ENCODE measurements at places on chromosomes 2 and 18.

DNA sequence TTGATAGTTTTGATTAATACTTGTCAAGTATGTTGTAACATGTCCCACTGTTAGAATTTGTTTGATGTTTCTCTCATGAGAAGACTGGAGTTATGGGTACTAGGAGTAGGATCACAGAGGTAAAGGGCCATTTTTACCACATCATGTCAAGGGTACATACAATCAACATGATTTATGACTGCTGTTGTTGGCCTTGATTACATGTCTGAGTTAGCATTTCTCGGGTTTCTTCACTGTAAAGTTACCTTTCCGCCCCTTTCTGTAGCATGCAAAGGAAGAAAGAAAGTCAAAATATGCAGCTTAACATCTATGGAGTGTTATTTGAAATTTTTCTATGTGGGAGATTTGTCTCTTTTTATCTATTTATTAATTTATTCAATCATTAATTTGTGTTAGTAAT is 1456.4 kb downstream of the SUCLG1 start:
- H3K4me1 ChIP-seq, result no peaks in the 10 kb centered on the region
- no peak overlapping the region for H3K27ac ChIP-seq
- H3K36me3 ChIP-seq, result no peaks in the 10 kb centered on the region

DNA sequence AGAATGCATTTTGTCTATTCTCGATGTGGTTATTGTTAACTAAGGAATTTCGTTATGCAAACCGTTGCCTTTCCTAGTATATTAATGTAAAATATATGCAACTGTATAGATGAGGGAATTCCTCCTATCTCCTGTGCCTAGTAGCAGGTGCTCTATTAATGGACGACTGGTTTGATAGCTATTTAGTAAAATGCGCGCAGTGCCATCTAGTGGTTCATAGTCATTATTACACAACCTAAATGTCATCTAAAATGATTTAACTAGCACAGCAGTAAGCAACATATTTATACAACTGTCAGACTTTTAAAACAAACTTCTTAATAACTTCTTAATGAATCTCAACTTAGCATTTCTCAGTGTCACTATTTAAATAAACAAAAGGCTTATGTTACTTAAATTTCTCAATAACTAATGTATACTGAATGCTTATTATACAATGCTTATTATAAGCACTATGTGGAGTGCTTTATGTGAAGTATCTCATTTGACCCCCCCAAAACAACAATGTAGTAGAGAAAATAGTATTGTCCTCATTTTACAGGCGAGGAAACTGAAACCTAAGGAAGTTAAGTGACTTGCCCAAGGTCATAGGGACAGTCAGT is 77.9 kb downstream of the DTNA start:
- H3K4me3 ChIP-seq, result no peak overlapping the region
- no peaks in the 10 kb centered on the region for H3K4me1 ChIP-seq
- no peaks in the 10 kb centered on the region for H3K27me3 ChIP-seq
- no peak for DNase-seq

GRCh38 chr18:9570255-9570654 is 44.1 kb downstream of the PPP4R1 start:
- H3K36me3 ChIP-seq, result peaks cover 79% of the 10 kb centered on the region
- H3K27ac ChIP-seq, result no peak overlapping the region
- H3K27me3 ChIP-seq, result no peaks in the 10 kb centered on the region
- no peak overlapping the region for H3K4me3 ChIP-seq
- DNase-seq, result no peak

- no peaks in the 10 kb centered on the region for H3K36me3 ChIP-seq
- no peaks in the 10 kb centered on the region for H3K27me3 ChIP-seq
- DNase-seq, result no peak
- no peak overlapping the region for H3K27ac ChIP-seq
- no peak overlapping the region for H3K4me3 ChIP-seq
These were observed 25.7 kb downstream of the MBOAT2 start for GRCh38 chr2:8977758-8978157.

DNA sequence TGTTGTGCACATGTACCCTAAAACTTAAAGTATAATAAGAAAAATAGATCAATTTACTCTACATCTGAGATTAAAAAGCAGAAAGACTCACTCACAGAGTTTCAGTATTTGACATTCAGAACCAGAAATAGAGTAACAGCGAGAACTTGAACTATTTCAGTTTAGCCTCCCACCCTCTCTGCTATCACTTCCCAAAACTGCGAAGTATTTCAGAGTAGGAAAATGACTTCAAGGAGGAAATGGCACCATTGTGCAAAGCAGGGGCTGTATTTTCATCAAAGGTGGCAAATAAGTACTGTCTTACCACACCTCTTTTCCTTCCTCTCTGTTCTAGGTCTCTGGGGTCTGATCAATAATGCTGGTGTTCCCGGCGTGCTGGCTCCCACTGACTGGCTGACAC is 13.6 kb downstream of the DHRS9 start:
- H3K27me3 ChIP-seq, result no peaks in the 10 kb centered on the region
- no peak overlapping the region for H3K27ac ChIP-seq
- no peak overlapping the region for H3K4me3 ChIP-seq
- no peak for DNase-seq
- no peaks in the 10 kb centered on the region for H3K36me3 ChIP-seq

DNA sequence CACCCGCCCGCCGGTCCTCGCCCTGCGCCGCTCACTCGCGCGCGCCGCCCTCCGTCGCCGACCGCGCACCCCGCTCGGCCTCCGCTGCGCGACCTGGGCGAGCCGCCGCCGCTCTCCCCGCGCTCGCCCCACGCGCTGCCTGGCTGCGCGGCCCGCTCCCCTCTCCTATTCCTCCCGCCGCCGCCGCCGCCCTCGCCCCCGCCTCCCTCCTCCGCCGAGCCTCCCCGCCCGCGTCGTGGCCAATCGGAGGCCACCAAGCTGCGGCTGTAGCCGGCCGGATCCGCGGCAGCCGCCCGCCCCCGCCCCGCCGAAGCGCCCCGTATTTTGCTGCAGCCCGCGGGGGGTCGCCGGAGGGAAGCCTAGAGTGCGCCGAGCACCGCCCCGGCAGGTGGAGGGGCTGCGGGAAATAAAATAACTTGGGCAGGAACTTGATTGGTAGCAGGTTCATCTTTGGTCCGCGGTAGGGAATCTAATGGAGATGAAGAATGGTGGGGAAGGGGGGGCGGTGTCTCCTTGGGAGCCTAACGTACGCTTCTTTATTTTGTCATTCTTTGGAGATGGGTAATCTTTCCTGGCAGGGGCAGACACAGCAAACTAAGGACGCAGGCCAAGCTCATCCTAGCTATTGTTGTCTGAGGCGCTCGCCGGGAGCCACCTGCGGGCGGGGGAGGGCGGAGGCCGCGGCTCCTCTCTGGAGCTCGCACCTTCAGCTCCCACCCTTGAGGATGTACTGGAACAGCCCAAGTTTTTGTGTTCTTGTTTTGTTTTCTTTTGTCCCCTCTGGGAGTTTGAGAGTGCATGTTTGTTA is 1.1 kb upstream of the CDH2 start:
- no peak overlapping the region for H3K27ac ChIP-seq
- H3K4me3 ChIP-seq, result peak overlapping the region; percentile 54
- H3K36me3 ChIP-seq, result no peaks in the 10 kb centered on the region
- DNase-seq, result no peak
- H3K4me1 ChIP-seq, result peaks cover 25% of the 10 kb centered on the region

DNA sequence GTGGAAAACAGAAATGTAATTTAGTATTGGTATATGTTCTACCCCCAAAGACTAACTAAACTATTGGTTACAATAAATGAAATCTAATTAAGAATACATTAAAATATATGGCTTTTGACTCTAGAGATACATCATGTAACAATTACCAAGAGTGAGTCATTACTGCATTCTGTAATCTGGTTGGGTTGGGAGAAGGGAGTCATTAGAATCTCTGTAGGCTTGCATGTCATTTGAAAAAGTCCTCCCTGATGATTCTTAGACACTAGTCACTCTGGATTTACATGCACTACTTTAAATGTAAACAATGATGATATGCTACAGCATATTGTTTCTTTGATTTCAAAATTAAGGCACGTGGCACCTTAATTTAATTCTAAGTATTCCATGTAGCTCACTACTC is 293.4 kb upstream of the CHST9 start:
- no peaks in the 10 kb centered on the region for H3K36me3 ChIP-seq
- no peak overlapping the region for H3K4me3 ChIP-seq
- H3K4me1 ChIP-seq, result no peaks in the 10 kb centered on the region
- no peak for DNase-seq
- no peaks in the 10 kb centered on the region for H3K27me3 ChIP-seq

- no peak overlapping the region for H3K4me3 ChIP-seq
- DNase-seq, result no peak
- no peaks in the 10 kb centered on the region for H3K4me1 ChIP-seq
- H3K27ac ChIP-seq, result no peak overlapping the region
These were observed 41.5 kb upstream of the APCDD1 start for GRCh38 chr18:10412933-10413332.

- H3K27me3 ChIP-seq, result no peaks in the 10 kb centered on the region
- no peak overlapping the region for H3K27ac ChIP-seq
- H3K36me3 ChIP-seq, result no peaks in the 10 kb centered on the region
- H3K4me1 ChIP-seq, result no peaks in the 10 kb centered on the region
These were observed 193.4 kb downstream of the HAUS1 start for GRCh38 chr18:46297621-46298020.

DNA sequence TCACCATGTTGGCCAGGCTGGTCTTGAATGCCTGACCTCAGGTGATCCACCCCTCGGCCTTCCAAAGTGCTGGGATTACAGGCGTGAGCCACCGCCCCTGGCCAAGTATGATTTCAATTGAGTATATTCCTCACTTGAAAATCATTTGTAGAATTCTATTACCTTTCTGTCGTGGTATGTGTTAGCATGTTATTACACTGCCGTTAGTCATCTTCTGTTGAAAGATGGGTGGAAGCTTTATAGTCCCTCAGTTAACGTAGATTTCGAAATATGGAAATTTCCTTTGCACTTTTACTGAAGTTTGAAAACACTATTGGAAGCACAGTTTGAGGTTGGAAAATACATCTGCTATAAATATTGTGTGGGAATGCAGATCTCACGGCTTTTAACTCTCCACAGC is 14.7 kb downstream of the NIFK start:
- H3K27me3 ChIP-seq, result no peaks in the 10 kb centered on the region
- H3K4me1 ChIP-seq, result no peaks in the 10 kb centered on the region
- no peak overlapping the region for H3K4me3 ChIP-seq
- H3K36me3 ChIP-seq, result peaks cover 9% of the 10 kb centered on the region
- DNase-seq, result no peak

DNA sequence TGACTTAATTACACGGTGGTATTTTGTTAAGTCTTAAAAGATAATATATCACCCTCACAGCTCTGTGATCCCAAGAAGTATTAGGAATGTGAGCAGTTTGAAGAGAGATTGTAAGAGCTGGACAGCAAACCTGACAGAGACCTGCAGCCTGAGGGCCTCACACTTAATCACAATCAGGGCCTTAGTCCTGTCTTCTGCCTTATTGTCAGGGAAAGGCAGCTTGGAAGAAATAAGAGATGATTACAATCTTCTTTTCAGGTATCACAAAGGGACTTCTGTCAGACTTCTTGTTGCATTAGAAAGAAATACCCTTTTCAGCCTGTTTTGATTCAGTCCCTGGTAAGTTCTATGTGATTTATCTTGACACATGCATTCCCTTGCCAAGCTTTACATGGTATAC is 1433.8 kb upstream of the SLC39A10 start:
- no peaks in the 10 kb centered on the region for H3K36me3 ChIP-seq
- H3K4me1 ChIP-seq, result no peaks in the 10 kb centered on the region
- no peak overlapping the region for H3K27ac ChIP-seq
- DNase-seq, result no peak
- H3K4me3 ChIP-seq, result no peak overlapping the region
- H3K27me3 ChIP-seq, result no peaks in the 10 kb centered on the region

GRCh38 chr2:237895544-237896506 is 36.4 kb downstream of the RAMP1 start:
- H3K4me1 ChIP-seq, result peaks cover 21% of the 10 kb centered on the region
- peak; percentile 42 for DNase-seq
- H3K27ac ChIP-seq, result no peak overlapping the region
- no peaks in the 10 kb centered on the region for H3K36me3 ChIP-seq
- H3K27me3 ChIP-seq, result no peaks in the 10 kb centered on the region

DNA sequence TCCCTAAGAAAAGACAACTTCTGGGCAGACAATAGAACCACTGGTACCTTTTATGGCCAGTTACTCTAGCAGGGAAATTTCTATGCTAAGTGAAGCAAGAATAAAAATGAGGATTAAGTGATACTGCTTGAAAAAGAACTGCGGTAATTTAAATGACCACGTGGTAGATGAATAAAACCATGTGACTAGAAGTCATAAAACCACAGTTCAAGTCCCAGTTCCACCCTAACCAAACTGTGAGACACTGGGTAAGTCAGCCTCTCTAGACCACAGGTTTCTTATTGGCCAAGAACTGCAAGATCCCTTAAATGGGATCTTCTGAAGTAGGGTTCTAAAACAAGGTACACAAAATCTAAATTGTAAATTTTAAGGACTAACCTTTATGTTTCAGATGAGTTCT is 12.7 kb downstream of the TMEM237 start:
- H3K4me1 ChIP-seq, result no peaks in the 10 kb centered on the region
- H3K27ac ChIP-seq, result no peak overlapping the region
- H3K4me3 ChIP-seq, result no peak overlapping the region

DNA sequence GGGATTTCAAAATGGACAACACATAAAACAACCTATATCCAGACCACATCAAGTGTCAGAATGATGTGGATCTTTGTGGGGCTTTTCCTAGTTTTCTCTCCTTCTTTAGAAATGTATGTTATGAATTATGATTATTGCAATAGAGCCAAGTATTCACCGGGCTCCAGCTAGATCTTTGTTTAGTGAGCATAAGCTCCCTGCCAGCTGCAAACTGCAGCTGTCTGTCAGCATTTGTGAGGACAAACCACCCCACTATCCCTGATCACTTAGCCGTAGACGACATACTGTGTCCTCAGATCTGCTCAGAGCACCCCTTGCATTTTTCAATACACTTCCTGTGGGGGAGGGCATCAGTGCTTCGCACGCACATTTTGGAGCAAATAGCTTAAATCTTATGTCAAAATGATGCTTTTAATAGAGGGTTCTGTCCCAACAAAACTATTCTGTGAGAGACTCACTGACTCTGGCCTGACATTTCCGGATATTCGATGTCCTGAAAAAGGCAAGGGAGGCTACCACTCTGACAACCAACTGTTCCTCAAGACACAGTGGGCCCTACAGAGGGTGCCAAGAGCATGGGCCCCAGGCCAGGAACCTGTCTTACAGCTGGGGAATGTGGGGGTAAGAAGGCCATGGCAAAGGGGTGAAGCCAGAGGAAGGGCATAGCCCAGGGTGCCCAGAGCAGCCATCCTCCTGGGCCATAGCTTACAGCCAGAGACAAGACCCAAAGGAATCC is 346.0 kb downstream of the ARHGAP15 start:
- H3K4me1 ChIP-seq, result peaks cover 18% of the 10 kb centered on the region
- no peaks in the 10 kb centered on the region for H3K27me3 ChIP-seq
- DNase-seq, result peak; percentile 39

DNA sequence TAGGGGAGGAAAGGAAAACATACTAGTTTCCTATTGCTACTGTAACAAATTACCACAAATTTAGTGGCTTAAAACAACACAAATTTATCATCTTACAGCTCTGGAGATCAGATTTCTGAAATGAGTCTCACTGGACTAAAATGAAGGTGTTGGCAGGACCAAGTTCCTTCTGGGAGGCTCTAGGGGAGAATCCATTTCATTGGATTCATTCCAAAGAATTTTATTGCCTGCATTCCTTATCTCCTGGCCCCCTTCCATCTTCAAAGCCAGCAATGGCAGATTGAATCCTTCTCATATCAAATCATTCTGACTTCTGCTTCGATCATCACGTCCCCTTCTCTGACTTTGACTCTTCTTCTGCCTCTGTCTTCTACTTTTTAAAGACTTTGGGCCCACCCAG is 250.9 kb downstream of the IRS1 start:
- no peaks in the 10 kb centered on the region for H3K27me3 ChIP-seq
- H3K4me3 ChIP-seq, result no peak overlapping the region
- no peak overlapping the region for H3K27ac ChIP-seq
- no peaks in the 10 kb centered on the region for H3K36me3 ChIP-seq

- H3K27me3 ChIP-seq, result no peaks in the 10 kb centered on the region
- H3K36me3 ChIP-seq, result no peaks in the 10 kb centered on the region
- no peak for DNase-seq
These were observed 542.1 kb upstream of the ID2 start for GRCh38 chr2:8139668-8140200.

Data from lower lobe of right lung (tissue), 2 donors.